ENCODE measurements at places on chromosomes 11 and 22.
A peak's percentile ranks its signal among the peaks of the same experiment; 100 is the strongest.

DNA sequence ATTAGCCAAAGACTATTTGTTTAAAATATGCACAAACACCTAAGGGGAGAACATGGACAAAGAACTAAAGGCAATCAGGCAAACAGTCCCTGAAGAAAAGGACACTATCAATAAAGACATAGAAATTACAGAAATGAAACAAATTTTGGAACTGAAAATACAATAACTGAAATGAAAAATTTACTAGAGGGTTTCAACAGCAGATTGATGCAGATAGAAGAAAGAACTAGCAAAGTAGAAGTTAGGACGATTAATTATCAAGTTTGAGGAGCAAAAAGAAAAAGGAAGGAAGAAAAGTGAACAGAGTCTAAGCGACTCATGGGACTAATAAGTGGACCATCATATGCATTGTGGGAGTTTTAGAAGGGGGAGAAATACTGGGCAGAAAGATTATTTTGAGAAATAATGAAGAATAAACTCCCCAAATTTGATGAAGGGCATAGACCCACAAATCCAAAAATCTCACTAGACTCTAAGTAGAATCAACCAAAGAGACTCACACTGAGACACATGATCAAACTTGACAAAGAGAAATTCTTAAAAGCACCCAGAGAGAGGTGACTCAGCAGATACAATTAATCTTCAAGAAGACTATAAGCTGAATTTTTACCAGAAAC, 62.9 kb downstream of the JAM3 start:
- DNase-seq, result no peak

- DNase-seq, result no peak
Measured at GRCh38 chr22:16603448-16603768, 10.8 kb upstream of the CCT8L2 start.

DNA sequence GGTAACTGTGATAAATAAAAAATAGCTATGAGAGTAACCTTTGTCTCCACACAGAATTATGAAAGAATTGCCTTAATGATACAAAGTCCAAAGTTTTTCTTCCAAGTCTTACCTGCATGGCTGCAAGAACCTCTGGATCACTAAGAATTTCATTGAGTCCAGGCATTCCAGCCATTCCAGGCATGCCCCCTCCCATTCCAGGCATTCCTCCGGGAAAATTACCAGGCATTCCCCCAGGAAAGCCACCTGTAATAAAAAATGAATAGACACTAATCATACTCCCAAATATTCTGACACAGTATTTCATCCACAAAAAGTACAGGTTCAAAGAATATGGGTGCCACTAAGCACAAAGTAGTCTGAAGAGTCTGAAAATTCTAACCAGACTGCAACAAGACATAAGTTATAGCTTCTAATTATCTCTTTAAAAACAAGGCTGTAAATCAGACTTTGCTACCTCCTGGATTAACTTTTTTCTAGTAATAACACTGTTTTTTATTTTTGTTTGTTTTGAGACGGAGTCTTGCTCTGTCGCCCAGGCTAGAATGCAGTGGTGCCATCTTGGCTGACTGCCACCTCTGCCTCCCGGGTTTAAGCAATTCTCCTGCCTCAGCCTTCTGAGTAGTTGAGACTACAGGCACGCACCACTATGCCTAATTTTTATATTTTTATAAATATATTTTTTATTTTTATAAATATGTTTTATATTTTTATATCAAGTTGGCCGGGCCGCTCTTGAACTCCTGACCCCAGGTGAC, 8.0 kb upstream of the SLC25A17 start:
- DNase-seq, result no peak

GRCh38 chr11:127454856-127455255, 454.3 kb upstream of the KIRREL3 start:
- no peak for DNase-seq

DNA sequence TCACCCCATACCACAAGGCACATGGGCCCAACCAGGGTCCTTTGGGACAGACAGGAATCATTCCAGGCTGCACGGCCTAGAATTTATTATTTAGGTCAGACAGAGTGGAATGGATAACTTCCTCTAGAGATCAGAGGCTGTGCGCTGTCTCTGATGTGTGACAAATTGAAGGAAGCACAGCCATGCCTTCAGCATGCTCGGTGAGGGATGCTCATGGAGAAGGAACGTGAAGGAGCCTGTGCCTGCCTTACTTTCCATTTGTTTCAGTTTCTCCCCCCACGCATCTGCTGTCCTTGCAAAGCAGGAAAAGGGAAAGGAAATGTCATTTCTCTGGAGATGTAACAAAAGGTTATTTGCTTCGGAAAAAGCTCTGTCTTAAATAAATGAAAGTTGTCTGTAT, 644.1 kb downstream of the OPCML start:
- no peak for DNase-seq

DNA sequence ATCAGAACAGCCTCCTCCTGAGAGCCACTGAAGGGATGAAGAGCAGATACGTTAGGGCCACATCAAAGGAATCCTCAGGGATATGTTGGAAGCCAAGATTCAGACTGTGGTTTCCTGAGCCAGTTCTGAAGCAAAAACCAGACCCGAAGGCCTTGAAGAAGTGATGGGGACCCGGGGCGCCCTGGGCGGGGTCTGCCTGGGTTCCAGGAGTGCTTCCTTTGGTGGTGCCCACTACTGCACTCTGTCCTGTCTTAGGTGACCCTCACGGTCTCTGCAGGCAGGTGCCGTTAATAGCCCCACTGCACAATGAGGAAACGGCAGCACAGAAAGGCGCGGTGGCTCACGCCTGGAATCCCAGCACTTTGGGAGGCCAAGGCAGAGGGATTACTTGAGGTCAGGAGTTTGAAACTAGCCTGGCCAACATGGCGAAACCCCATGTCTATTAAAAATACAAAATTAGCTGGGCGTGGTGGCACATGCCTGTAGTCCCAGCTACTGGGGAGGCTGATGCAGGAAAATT, 12.9 kb upstream of the SH3BP1 start:
- DNase-seq, result no peak

DNA sequence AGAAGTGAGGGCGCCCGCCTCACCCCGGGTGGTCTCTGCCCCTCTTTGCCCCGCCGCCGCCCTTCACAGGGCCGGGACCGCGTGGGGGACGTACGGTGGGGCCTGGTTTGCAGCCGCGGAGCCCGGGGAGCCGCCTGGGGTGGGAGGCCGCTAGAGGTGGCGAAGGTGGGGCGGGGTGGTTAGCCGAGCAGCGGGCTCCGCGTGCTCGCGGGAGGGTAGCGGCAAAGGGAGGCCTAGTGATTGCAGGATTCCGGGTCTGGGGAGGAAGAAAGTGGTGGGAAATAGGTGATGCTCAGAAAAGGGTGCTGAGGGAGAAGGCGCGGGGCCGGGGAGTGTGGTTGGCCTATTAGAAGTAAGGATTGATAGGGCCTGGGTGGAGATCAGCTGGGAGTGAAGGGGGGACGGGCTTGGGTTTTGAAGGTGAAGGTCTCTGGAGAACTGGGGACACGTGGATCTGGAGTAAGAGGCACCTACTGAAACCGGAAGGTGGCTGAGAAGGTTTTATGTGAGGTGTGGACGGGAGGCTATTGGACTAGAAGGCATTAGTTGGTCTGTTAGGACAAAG, 571 bp downstream of the FAR1 start:
- DNase-seq, result peak; percentile 83

GRCh38 chr11:131923309-131923708, 552.9 kb downstream of the NTM start:
- no peak for DNase-seq

GRCh38 chr11:128551058-128551457, 36.3 kb downstream of the ETS1 start:
- no peak for DNase-seq

DNA sequence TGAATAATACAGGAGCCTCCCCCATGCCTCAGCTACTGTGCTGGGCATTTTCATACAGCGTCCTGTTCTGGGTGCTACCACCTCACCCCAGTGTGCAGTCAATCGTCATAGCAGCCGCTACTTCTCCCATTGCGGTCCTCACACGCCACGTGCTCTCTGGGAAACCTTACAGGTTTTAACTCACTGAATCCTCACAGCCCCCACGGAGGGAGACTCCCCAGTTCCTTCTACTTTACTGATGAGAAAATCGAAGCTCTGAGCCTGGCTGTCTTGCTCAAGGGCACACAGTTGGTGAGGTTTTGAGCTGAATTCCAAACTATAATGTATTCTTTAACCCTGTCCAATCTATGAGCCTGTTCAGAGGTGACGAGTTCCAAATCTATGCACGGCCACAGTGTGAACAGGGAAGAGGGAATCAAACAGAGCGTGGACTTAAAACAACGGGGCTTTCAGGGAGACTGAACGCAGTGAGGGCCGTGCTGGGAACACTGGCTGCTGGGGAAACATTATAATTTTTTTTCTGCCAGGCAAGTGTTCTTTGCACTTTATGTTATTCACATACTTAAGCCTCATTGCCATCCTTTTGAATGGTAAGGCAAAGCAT, 421.5 kb downstream of the BRD1 start:
- no peak for DNase-seq

DNA sequence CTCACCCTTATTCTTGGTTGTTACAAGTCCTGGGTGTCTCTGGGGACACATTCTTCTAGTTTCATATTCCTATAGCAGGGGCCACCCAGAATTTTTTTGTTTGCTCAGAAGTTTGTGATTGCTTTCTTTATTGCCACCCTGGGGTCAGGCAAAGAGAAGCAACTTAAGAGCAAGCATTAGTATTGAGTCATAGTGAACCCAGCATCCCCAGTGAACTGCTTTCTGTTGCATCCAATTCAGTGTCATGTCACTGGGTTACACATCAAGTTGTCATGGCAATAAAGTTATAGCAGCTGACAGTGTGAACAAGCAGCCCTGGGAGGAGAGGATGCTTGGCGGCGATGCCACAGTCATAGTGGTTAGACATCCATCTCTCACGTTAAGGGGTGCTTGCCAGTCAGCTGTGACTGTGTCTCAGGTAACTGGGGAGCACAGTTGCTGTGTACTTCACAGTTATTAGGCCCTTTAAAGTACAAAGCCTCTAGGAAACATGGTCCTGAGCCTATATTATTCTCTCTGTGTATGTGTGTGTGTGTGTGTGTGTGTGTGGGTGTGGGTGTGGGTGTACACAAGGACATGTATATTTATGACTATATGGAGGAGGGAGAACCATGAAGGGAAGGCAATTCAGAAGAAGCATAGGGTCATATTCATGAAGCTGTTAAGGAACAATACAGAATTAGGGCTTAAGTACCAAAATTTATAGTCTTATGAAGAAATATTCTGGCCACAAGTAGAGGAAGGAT, 52.5 kb downstream of the TRIM44 start:
- no peak for DNase-seq

DNA sequence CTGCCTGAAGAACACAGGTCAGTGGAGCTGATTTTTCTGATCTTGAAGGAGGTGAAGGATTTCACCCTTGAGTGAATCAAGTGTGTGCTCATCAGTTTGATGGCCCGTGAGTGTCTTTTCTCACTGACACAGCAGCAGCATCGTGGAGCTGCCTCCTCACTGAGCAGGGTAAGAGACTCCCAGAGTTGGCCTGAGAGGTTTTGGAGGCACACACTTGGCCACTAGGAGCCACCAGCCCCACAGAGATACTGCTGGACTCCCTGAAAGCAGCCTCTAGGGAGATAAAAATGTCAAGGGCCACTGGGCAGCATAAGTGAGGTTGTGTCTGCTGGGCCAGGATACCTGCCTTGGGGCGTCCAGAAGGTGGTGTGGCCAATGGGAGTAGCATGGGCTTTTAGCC, 245.4 kb downstream of the GRIK4 start:
- DNase-seq, result no peak

GRCh38 chr11:531919-532526, 3.4 kb downstream of the HRAS start:
- no peak for DNase-seq

DNA sequence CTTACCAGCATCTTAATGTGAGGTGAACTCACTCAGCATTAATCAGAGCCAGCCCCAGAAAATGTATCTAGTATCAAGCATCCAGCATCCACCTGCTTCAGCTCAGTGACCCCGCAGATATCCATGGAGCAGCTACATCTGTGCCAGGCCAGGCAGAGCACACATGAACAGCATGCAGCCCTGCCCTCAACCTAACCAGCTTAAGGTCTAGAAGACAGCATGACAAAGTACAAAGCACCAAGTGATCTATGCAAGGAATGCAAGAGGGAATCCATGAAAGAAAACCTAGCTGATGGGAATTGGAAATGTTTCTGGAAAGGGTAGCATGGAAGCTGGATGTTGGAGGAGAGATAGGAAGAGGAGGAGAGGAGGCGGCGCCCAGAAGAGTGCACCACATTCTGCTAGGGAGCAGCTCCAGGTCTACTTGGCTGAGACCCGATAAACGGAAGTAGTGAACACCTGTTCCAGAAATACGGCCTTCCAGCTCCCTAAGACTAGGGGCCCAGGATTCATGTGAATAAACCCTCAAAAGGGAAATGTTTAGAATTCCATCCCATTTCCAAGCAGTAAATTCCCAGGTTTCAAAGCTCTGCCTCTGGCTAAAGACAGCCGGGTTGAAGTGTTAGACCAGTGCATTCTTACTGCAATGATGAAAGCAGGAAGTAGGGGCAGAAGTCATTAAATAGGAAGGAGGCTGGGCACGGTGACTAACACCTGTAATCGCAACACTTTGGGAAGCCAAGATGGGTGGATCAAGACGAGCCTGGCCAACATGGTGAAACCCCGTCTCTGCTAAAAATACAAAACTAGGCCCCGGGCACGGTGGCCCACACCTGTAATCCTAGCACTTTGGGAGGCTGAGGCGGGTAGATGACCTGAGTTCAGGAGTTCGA, 23.5 kb upstream of the L3MBTL2 start:
- DNase-seq, result no peak

DNA sequence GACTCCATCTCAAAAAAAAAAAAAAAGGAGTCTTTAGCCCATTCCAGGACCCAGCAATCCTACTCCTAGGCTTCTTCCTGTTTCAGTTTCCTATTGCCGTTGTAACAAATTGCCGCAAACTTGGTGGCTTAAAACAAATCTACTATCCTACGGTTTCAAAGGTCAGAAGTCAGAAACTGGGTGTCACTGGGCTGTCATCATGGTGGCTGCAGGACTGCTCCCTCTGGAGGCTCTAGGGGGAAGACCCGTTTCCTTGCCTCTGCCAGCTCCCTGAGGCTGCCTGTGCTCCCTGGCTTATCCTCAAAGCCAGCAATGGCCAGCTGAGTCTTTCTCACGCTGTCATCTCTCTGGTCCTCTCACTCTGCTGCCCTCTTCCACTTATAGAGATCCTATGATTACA, 8.7 kb upstream of the DAGLA start:
- no peak for DNase-seq

GRCh38 chr11:12544986-12545775, 129.0 kb upstream of the TEAD1 start:
- no peak for DNase-seq

DNA sequence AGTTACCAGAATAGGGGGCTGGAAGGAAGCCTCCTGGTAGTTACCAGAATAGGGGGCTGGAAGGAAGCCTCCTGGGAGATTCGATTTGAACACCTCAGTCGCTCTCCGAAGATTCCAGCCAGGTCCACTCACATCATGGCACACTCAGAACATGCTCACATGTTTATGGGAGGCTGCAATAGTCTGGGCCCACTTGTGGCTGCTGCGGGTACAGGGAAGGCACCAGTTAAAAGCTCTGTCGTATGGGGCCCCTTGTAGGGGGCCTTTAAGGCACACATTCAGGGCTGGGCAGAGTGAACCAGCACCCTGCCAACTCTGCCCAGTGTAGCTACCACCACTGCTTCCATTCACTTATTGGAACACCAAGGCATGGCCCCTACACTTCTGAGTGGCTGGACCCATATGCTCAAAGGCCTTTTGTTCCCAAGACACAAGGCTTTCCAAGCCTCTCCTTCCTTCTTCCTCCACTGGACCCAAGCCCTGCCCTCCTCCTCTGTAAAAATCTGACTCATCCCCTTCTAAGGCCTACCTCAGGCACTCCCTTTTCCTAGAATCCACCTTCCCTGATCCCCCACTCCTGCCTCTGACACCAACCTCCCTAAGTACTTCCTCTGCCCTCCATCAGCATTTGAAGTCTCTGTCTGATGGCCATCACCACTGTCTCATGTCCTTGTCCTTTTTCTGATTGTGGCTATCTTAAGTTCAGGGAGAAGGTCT, 28.0 kb downstream of the USP35 start:
- no peak for DNase-seq
